Stimulated activated memory B cell treated with anti-CD40 and anti-IgM and Interleukin-4, amounts not matched to agents 10 μg/mL and 1 μg/mL and 100 μg/mL, for 72 hours (primary cell): ENCODE measurements at places on chromosomes 6 and 20.

DNA sequence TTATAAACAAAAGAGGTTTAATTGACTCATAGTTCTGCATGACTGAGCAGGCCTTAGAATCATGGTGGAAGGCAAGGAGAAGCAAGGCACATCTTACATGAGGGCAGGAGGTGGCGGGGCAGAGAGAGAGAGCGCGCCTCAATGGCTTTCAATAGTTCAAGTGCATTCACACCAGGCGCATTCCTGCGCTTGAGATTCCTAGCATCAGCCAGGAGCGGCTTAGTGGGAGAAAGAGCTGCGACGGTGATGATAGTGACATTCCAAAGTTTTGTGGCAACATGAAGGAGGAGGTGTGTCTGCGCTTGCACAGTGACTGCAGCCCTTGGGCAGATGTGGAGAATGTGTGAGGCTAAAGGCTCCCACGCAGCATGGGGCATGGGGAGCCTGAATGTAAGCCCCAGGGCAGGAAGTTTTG is 25.0 kb upstream of the EMILIN3 start:
- no peak for ATAC-seq

DNA sequence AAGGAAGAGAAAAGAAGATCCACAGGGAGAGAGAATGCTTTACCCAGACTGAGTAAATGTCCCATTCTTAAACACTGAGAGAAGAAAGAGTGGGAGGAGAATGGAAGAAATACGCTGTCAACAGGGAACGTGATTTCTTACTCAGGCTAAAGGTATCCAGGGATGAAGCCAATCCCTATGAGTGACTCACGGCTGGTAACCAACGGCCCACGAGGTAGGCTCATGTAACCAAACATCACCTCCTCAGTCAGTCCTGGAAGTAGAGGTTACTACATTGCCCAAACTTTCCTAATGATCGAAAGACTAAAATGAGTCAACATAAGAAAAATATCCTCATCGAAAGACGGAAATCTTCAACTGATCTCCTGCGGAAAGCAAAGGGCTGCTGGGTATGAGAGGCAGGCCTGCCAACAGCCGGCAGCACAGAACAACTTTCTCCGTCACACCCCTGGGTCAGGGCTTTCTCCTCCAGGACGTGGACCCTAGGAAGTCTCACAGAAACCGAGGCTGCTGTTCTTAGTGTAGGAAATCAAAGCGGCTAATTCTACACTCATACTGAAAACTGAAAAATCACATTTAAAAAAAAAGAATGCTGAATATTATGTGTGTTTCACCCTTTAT is 292.6 kb downstream of the GMDS start:
- no peak for ATAC-seq

GRCh38 chr6:134521116-134521501 is 203.2 kb upstream of the SGK1 start:
- no peak for ATAC-seq

GRCh38 chr6:115972679-115973078 is 88.0 kb downstream of the FRK start:
- ATAC-seq: no peak

GRCh38 chr20:19748681-19749080 is 9.4 kb upstream of the RIN2 start:
- ATAC-seq: no peak

DNA sequence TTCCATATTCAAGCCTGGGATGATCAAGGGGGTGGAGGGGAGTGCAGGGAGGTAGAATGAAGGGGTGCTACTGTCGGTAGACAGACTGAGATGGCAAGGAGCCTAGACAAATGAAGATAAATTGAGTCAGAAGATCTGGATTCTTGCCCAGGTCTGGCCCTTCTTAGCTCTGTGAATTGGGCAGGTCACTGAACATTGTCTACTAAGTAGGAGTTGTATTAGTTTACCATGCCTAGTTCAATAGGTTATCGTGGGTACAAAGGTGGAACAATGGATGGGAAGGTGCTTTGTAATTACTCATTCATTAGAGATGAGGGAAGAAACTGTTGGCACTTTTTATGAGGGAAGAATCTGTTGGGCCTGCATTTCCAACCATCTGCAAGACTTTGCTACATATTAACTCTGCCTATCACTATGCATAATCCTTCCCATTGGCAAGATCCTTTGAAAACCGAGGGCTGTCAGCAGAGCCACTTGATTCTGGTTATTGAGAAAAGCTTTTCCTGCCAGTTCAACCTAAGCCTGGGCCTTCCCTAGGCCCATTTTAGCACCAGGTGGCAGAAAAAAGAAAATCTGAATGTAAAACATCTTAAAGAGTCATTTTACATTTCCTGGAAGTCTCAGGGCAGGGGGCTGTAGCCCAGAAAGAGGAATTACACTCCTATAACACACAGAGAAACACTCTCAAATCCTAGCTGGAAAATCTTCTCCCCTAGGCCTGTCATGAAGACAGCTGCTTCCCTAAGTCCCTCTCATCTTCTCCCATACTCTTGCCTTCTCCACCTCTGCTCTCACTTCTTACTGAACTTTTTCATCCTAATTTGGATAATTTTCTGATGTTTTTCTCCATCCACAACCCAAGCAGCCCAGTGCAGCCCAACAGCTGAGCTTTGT is 103.5 kb downstream of the CD24 start:
- ATAC-seq: no peak

DNA sequence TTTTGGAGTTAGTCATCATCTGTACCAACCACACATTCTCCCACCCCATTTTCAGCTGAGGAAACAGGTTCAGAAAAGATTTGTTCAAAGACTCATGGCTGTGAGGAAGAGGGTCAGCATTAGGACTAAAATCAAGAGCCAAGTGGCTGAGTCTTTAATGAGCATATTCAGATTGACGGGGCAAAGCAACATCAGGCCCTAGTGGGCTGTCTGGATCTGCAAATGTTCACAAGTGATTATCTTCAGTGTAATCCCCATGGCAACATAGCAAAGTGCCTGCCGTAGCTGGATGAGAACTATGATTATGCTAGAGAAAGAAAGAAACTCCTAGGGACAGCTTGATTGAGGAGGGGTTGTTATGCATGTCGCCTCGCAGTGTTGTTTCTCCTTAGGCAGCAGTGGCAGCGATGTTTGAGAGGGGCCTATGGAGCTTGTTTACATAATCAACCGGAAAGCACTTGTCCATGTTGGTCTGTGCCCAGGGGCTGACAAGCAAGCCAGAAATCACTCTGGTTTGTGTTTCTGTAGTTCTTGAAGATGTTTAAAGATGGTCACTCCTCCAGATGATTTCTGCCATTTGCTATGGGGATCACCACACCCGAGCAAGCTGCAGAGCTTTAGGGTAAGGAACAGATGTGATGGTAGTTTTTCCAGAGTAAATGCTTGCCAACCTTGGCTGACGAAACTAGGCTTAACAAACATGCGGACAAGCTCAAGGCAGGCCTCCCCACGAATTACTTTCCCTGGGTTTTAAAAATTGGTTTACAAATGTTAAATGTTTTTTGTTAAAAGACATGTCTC is 124.3 kb upstream of the MLIP start:
- no peak for ATAC-seq

DNA sequence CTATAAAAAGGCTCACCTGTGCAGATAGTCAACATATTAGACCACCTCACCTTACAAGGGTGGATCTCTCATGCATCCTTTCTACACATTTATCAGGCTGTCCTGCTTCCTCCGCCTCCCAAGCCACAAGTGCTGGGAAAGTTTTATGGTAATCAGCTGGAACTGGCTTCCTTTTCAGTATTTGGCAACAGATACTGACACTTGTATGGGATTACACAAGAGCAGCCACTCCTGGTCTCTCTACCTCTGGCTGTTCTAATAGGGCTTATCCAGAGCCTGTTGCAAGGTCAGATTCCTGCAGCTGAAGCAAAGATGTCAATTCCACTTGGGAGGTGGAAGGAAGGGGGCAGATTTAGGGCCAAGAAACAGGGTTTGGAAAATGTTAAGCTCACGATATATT is 503 bp upstream of the GPLD1 start:
- no peak for ATAC-seq

DNA sequence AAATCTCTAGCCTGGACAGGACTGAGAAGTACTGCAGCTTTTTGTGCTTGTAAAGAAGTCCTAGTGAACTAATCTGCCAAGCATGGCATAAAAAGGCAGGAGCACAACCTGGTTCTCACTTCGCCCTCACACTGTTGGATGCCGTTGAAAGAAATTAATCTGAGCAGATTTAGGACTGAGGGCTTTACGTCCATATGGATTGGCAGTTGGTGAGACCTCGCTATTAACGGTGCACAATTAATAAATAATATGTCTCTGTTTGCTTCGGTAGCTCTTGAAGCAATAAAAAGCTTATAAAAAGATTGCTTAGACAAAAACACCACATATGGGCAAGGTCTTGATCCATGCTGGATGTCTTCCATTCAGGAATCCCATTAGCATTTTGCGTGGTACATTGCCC is 185.6 kb upstream of the EPHA7 start:
- no peak for ATAC-seq

- ATAC-seq: no peak
Measured at GRCh38 chr6:81763051-81763450, 10.6 kb upstream of the TENT5A start.

GRCh38 chr6:162621246-162621645 is 106.3 kb downstream of the PRKN start:
- no peak for ATAC-seq

GRCh38 chr6:71250099-71250602 is 38.5 kb upstream of the OGFRL1 start:
- ATAC-seq: no peak

DNA sequence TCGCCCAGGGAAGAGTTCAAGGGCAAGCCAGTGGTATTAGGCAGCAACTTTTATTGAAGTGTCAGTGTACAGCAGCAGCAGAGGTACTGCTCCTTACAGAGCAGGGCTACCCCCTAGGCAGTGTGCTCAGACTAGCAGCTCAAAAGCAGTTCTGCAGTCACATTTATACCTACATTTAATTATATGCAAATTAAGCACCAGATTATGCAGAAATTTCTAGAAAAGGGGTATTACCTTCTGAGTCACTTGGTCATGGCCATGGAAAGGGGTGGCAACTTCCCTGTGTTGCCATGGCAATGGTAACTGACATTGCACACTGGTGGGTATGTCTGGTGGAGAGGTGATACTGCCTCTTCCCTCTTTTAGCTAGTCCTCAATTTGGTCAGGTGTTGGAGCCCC is 2.1 kb upstream of the ZKSCAN4 start:
- no peak for ATAC-seq

- ATAC-seq: no peak
Measured at GRCh38 chr20:43936104-43936770, 21.6 kb downstream of the TOX2 start.

GRCh38 chr6:108702106-108702851 is 141.6 kb downstream of the FOXO3 start:
- no peak for ATAC-seq

GRCh38 chr20:9134346-9134745 is 65.5 kb downstream of the PLCB4 start:
- no peak for ATAC-seq

DNA sequence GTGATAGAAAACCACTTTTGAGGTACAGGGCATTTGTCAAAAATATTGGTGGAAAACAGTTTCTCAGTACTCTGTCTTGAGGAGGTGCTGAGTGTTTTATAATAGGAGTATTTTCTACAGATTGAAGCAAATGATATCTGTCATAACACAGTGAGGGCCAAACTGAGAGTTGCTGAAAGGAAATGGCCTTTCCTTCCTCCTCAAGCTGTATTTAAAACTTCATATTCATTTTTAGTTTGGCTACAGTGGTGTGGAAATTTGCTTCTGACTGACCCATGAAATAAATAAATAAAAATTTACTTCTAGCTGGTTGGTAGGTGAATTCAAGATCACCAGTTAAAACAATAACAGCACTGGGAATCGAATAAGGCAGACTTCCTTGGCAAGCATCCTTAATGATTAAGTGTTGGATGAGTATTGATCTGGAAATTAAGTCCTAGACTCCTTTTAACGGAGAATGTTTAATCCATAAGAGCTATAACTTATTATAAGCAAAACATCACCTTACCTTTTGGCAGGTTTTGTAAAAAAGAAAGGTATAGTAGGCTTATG is 828.6 kb upstream of the CITED2 start:
- no peak for ATAC-seq

- no peak for ATAC-seq
Measured at GRCh38 chr6:37560737-37561103, 61.0 kb upstream of the CCDC167 start.

GRCh38 chr6:11272491-11273192 is 40.2 kb upstream of the NEDD9 start:
- no peak for ATAC-seq

- no peak for ATAC-seq
Measured at GRCh38 chr6:10414756-10415616, at the start of gene TFAP2A. Gene TFAP2A, minus strand, starts transcription at chr6:10415074. Its CDS starts 83 bp downstream, at chr6:10414991.

DNA sequence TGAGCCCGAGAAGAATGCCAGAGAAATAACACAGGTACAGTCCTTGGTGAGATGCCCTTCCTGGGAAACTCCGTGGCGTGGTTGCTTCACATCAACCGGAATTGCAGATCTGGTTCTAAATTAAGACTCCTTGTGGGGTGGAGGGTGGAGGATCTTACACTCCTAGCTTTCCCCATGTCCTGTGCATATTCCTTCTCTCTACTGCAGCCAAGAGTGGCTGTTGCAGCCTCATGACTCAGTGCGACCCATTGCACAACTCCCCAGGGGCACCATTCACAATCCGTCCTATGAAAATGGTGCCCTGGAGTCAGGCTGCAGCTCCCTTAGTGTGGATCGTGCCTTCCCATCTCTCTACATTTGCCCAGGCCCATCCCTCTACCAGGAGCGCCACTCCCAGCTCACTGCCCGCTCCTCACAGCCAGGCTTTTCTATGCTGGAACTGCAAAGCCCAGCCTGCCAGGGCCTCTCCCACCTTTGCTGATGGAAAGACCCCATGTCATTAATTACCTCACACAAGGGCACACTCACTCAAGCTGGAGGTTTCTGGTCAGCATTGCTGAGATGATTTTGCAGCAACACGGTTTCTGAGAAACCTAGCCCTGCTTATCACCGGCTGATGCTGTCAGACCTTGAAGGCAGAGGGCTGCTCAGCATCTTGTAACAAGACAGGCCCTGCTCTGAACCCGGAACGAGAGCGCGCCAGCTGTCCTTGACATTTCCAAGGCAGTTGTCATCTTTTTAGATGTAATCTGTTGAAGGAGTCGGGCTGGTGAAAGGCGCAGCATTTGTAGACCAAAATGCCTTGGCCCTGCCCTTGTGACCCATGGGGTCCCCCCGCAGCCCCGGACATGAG is 39.7 kb downstream of the SIRPA start:
- no peak for ATAC-seq

DNA sequence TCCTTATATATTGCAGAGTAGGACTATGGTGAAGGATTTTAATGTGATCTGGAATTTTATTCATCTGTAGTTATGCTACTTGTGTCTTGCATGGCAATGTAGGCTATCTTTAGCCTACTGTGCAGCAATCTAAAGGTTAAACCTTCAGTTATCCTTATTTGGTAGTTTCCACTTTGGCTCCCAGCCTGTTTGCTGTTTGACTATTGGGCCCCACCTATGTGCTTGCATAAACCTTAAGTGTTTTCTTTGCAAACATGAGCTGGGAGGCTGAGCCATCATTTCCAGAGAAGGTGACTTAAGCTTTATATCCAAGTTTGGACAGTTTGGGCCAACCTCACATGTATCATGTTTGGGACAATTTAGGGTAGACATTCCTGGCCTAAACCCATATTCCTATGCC is 537.5 kb downstream of the BTBD3 start:
- ATAC-seq: no peak

GRCh38 chr20:13205425-13205824 is 15.6 kb upstream of the ISM1 start:
- no peak for ATAC-seq

GRCh38 chr6:63477422-63478040 is 94.7 kb upstream of the LOC128125822 start:
- no peak for ATAC-seq
